ENCODE measurements at places on chromosomes 13 and 19.

GRCh38 chr19:10554760-10555609 is 10.8 kb downstream of the KRI1 start:
- DNase-seq: no peak

GRCh38 chr13:73924607-73925006 is 209.6 kb downstream of the KLF12 start:
- no peak for DNase-seq

GRCh38 chr19:43518051-43518450 is 8.9 kb downstream of the ETHE1 start:
- DNase-seq: no peak

DNA sequence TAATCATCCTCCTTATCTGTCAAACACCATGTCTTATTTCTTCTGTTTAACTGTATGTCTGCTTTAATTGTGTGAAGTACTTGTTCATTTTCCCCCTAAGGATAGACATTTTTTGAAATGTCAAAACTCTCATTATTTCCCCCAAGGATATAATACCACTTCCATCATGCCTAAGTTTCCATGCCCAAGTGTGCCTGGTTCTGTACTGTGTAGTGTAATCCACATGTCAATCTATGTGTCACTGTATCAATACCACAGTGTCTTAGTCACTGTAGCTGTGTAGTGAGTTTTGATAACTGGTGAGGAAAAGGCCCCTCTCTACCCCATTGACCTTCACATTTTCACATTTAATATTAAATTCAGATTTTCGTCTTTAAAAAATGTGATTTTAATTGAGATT is 1265.5 kb downstream of the PCDH9 start:
- no peak for DNase-seq

DNA sequence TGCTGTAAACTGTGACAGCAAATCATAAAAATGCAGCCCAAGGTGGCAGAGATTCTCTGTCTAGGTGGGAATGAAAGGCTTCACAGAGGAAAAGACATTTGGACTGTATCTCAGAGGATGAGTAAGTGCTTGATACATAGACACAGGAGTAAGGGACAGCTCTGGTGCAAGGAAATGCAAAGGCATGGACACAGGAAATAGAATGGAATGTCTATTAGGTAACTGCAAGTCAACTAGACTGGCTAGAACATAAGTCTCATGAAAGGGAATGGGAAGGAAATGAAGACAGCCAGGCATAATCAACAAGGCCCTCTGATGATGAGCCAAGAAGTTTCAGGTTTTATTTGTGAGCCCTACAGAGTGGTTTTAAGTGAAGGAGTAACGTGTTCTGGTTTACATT is 321.7 kb downstream of the SUCLA2 start:
- no peak for DNase-seq

DNA sequence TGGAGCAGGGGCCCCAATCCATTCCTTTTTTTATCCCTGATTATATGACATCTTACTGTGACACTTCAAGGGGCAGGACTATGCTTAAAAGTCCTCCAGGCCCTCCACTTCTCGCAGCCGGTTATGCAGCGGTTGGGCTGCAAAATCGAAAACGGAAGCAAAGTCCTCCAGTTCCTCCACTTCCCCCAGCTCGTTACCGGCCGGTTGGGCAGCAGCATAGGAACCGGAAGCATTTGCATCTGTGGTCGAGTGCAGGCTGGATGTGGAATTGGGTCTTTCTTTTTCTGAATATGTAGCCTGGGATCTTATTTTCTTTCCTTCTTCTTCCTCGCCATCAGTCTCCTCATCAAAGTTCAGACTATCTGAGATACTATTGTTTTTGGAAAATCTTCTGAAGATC is 46.1 kb downstream of the OXGR1 start:
- DNase-seq: no peak

DNA sequence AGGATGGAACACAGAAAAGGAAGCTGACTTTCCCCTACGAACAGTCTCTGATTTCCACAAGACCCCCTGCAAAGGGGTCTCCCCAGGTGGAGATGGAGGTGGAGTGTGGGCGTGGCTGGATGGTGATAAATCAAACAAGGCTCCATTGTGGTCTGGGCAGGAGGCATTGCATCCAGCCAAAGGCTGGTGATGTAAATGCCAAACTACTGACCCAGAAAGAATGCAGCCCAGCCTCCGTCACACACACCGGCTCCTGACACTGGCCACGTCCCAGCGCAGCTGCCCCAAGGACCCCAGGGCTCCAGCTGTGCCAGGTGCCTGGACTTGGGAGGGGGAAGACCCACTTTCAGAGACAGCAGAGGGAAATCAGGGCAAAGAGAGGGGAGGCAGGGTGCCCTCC is 6.3 kb downstream of the SLC7A1 start:
- DNase-seq: peak; percentile 35

- DNase-seq: no peak
Measured at GRCh38 chr13:74074723-74075122, 59.5 kb downstream of the KLF12 start.

- DNase-seq: no peak
Measured at GRCh38 chr19:30556230-30556711, 184.1 kb downstream of the ZNF536 start.

DNA sequence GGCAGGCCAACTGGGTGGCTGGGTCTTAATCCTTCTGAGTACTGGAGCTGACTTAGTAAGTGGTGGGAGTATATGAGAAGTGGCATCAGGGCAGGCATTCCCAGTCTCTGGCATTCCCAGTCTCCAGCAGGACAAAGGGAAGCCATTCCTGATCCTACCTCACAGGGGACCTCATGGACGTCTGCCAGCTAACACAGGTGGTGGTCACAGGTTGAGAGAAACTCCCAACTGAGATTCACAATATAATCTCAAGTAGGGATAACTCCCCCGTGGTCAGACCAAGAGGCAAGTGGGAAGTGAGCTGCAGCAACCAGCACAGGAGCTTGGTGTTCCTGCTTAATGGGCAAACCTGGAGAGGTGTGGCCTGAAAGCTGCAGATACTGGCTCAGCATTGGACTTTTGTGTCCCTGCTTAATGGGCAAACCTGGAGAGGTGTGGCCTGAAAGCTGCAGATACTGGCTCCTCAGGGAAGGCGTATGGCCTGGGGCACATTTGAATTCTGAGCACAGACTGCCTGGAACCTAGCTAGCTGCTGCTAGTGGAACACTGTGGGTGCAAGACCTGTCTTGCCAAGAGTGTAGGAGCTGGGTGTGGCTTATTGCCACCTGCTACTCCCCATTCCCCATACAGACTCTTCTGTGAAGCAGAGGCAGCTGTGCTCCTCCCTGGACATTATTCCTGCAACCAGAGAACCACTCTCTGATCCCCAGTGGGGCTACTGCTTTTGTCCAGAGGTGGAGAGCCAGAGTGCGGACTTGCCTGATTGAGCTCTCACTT is 25.9 kb upstream of the OR10H2 start:
- DNase-seq: no peak

DNA sequence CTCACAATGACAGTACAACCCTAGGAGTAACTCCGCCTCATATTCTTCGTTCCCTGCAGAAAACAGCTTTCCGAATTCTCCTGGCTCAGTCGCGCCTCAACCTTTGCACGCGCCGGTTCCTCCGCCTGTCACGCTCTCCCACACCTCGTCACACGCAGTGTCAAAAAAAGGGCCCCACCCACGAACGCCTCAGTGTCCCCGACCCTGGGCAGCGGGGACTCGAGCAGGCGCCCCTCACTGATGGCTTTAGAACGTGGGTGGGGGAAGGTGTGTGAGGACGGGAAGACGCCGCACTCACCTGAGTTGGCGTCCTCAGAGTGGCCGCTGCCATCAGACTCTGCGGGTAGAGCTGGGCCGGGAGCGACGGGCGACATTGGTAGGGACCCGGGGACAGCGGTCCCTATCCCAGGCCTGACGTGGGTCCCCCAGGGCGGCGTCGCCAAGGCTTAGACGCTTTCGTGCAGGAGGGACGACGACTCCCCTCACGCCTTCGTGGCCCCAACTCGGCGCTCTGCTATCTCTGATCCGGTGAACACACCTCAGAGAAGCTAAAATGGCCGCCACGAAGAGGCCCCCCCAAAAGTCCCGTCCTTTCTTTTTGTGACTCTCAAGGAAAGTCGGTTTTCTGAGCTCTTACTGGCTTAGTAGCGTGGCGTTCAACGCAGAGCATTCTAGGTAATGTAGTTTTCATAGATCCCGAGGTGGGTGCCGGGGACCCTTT is at the start of gene ZNF154:
TSS of gene ZNF154 (minus strand) at position 564 of the 721 bp plus-strand sequence. CDS start at position 331, 233 bp downstream.
- DNase-seq: no peak

- peak; percentile 87 for DNase-seq
Measured at GRCh38 chr13:80945328-80945727, 604.4 kb upstream of the SPRY2 start.

GRCh38 chr13:72657379-72657778 is 70.0 kb downstream of the MZT1 start:
- DNase-seq: no peak

DNA sequence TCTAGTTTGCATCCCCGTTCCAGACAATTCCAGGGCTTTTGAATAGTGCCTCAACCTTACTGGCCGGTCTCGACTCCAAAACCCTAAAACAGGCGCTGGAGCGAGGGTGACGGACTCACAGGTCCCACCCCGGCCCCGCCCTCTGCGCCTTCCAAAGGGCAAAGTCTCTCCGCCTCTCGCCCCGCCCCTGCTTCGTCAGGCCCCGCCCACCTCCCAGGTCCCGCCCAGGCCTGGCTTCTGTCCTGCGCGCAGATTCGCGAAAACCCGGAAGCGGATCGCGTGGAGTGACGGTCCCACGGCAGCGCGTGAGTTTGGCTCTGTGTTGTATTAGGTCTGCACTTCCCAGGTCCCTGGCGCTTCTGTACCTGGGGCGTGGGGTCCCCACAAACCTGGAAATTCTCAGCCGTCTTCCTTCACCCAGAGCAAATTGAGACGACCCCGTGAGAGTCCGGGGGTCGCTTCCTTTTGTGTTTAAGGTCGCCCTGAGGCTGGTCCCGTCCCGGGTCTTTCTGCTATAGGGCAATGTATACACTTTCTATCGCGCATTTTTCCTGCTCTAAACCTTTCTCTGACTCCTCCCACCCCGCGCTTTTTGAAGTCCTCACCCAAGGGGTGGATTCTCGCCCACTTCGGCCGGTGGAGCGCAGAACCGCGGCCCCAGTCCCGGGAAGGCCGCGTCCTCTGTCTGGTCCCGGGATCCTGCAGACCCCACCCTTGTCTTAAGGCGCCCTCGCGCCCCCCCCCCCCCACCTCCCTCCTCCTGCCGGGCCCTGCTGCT is at the start of gene ZNF813:
TSS of gene ZNF813 (plus strand) at position 249 of the 778 bp plus-strand sequence. CDS start 16,090 bp downstream, outside the sequence.
- peak; percentile 86 for DNase-seq

GRCh38 chr13:39512687-39513086 is 90.3 kb downstream of the LHFPL6 start:
- no peak for DNase-seq
